ENCODE measurements at places on chromosomes 1 and 21. TPM values are rescaled to one million over a fixed set of nuclear protein-coding genes. Genes with fewer than 3 reads are reported as not detected.

RAD54L gene
- total RNA-seq: 13.0 TPM

GRHL3 gene
- total RNA-seq: not detected

NDC1 gene
- total RNA-seq: 23.6 TPM

RALGPS2 gene
- 25.3 TPM for total RNA-seq

TEX38 gene
- not detected for total RNA-seq

HP1BP3 gene
- 210 TPM for total RNA-seq

CELA3A gene
- not detected for total RNA-seq

GBP7 gene
- total RNA-seq: not detected

TESK2 gene
- 18.4 TPM for total RNA-seq

FAM151A gene
- not detected for total RNA-seq

DMBX1 gene
- not detected for total RNA-seq

DIO1 gene
- total RNA-seq: not detected

LRRC53 gene
- total RNA-seq: not detected

KIRREL1 gene
- 103 TPM for total RNA-seq

ANKRD65 gene
- total RNA-seq: 0.15 TPM

CFAP45 gene
- not detected for total RNA-seq

TSPAN2 gene
- not detected for total RNA-seq

SELE gene
- under 0.01 TPM for total RNA-seq

TTC39A gene
- 1.5 TPM for total RNA-seq

FPGT gene
- total RNA-seq: 21.6 TPM

FNBP1L gene
- 23.3 TPM for total RNA-seq

RUNX3 gene
- total RNA-seq: 26.6 TPM

MARCKSL1 gene
- total RNA-seq: 139 TPM

SPAG17 gene
- under 0.01 TPM for total RNA-seq

UMODL1 gene
- total RNA-seq: not detected

GSTM1 gene
- 45.6 TPM for total RNA-seq

HCN3 gene
- total RNA-seq: 0.73 TPM

LCE3D gene
- not detected for total RNA-seq
